ENCODE measurements at places on chromosomes 1 and 21. TPM values are rescaled to one million over a fixed set of nuclear protein-coding genes. Genes with fewer than 3 reads are reported as not detected.

The SGIP1 gene
- total RNA-seq: 6.3 TPM

The LCE1D gene
- not detected for total RNA-seq

The PLPPR4 gene
- 0.13 TPM for total RNA-seq

The CACNA1S gene
- total RNA-seq: not detected

The OR2M3 gene
- not detected for total RNA-seq

The ERO1B gene
- 3.6 TPM for total RNA-seq

The CASQ1 gene
- total RNA-seq: not detected

The ZSWIM5 gene
- 0.08 TPM for total RNA-seq

The IL20 gene
- not detected for total RNA-seq

The SPRR1B gene
- not detected for total RNA-seq

The ADGRL2 gene
- total RNA-seq: 188 TPM

The BRINP2 gene
- total RNA-seq: 0.39 TPM

The KRTAP10-6 gene
- total RNA-seq: not detected

The C1orf74 gene
- 3.2 TPM for total RNA-seq

The SH2D1B gene
- not detected for total RNA-seq

The MIXL1 gene
- total RNA-seq: not detected

The OR10J1 gene
- not detected for total RNA-seq

The ATAD3C gene
- 0.13 TPM for total RNA-seq

The NDC1 gene
- 28.6 TPM for total RNA-seq

The LCE1C gene
- total RNA-seq: not detected

The ESRRG gene
- total RNA-seq: 0.65 TPM

The NLRP3 gene
- total RNA-seq: 0.32 TPM

The CELA2A gene
- not detected for total RNA-seq

The RGSL1 gene
- total RNA-seq: not detected

The C1orf167 gene
- total RNA-seq: not detected

The GJA9 gene
- not detected for total RNA-seq

The S100A1 gene
- not detected for total RNA-seq

The ARHGEF10L gene
- 9.7 TPM for total RNA-seq

The OR14K1 gene
- not detected for total RNA-seq

The TAL1 gene
- not detected for total RNA-seq

The HOOK1 gene
- not detected for total RNA-seq

The KCNE1 gene
- total RNA-seq: not detected

The C1QB gene
- total RNA-seq: not detected

The ZBTB8OS gene
- 29.1 TPM for total RNA-seq

The GBP7 gene
- not detected for total RNA-seq

The ADGRL4 gene
- 22.1 TPM for total RNA-seq

The UBXN10 gene
- total RNA-seq: 0.13 TPM

The HAO2 gene
- not detected for total RNA-seq

The OR6N2 gene
- not detected for total RNA-seq

The CFAP107 gene
- total RNA-seq: not detected

The S100A3 gene
- 7.1 TPM for total RNA-seq

The KRTAP20-1 gene
- not detected for total RNA-seq

The CIART gene
- total RNA-seq: 1.3 TPM

The PALMD gene
- 1.1 TPM for total RNA-seq

The CYP4Z1 gene
- total RNA-seq: not detected

The BMP8B gene
- not detected for total RNA-seq

The TAS1R1 gene
- not detected for total RNA-seq

The A3GALT2 gene
- 1.0 TPM for total RNA-seq

The MYBPHL gene
- not detected for total RNA-seq

The C1orf174 gene
- total RNA-seq: 24.6 TPM

The C1orf53 gene
- 1.1 TPM for total RNA-seq

The PDIK1L gene
- 5.9 TPM for total RNA-seq

The BRINP3 gene
- 3.3 TPM for total RNA-seq

The JAK1 gene
- 76.9 TPM for total RNA-seq

The TRIM17 gene
- 0.39 TPM for total RNA-seq

The TRABD2B gene
- under 0.01 TPM for total RNA-seq

The LCE1A gene
- total RNA-seq: not detected

The HSD3B2 gene
- total RNA-seq: not detected

The CDA gene
- 1.9 TPM for total RNA-seq

Data from epithelial cell of alveolus of lung (primary cell).